ENCODE measurements at places on chromosomes 2 and 18.

DNA sequence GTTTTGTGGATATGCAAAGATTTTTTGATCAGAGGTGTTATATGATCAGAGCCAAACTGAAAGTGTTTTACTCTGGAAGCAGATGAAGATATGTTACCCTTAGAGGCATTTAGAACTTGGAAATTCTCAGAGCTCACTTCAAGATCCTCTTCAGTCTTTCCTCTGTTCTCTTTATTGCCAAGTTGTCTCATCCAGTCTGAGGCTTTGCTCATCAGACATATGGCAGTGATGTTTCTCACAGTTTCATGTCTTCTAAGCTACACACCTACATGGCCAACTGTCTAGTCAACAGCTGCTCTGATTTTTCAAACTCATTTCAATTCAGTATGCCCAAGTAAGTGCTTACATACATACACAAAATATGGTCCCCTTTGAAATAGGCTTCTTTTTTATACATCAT lies 1504.3 kb upstream of the PIK3C3 start:
- no peak for DNase-seq

DNA sequence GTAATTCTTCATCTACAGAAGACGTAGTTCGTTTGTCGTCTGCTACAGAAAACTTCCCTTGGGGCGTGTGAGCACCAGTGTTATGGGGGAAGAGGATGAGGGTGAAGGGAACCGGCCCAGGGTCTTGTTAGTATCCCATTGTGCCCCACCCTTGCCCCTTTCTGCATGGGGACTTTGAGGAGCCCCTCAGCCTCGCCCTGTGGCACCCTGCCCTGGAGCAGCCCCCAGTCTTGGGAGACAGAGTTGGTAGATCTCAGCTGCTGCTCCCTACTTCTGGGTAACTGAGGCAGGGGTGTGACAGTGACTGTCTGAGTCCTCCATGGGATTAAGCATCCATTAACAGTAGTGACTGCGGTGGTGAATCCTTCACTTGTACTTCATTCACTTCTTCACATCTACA lies 50.1 kb downstream of the RNF144A start:
- no peak for DNase-seq

- no peak for DNase-seq
Measured at GRCh38 chr18:2415656-2416055, 155.6 kb downstream of the METTL4 start.

- DNase-seq: no peak
Measured at GRCh38 chr2:73020657-73021370, 50.7 kb downstream of the SFXN5 start.

DNA sequence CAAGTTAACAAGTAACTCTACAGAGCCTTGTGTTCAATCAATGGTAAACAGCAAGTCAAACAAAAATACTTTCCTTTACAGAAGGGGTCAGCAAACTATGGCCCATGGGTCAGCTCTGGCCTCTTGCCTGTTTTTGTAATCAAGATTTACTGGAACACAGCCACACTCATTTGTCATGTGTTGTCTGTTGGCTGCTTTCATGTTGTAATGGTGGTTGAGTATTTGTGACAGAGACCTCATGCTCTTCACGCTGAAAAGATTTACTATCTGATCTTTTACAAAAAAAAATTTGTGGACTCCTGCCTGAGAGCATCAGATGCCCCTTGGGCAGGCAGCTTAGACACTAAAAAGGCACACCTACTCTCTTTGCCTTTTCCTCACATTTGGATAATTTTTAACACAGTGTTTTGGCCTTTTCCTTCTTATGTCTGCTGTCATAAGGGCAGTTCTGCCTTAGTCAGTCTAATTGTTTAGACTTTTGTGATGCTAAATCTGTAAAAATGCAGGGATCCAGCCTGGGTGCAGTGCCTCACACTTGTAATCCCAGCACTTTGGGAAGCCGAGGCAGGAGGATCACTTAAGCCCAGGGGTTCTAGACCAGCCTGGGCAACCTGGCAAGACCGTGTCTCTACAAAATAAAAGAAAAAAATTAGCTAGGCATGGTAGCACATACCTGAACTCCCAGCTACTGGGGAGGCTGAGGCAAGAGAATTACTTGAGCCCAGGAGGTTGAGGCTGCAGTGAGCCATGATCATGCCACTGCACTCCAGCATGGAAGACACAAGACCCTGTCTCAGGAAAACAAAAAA lies 18.3 kb downstream of the IL1B start:
- no peak for DNase-seq

DNA sequence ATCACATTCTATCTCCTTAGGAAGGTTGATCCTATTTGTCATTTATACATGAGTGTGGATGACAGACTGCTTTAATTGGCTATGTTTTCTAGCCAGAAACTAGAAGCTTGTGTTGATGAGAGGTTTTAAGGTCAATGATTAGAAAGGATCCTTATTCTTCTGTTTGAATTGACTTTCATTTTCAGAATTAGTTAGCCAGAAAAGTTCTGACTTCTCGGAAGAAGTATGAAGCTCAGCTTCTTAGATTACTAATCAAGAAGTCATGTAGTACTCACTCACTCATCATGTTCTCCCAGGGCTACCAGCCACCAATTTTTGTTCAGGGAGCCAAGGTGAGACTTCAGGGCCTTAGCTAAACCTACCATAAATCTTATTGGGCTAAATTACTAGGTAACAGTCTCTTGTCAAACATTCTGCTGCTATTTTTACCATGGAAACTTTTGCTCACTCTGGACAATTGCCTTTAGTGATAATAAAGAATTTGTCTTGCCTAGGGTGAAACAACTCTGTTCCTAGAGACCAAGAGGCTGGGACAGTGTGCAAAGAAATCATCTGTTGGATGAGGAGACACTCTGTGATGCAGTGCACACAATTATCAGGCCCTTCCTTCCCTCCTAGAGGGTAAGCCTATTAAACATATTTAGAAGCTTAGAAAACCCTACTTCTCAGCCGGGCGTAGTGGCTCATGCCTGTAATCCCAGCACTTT lies 111.6 kb upstream of the DNMT3A start:
- DNase-seq: no peak

- DNase-seq: no peak
Measured at GRCh38 chr2:64524604-64525316, 632 bp downstream of the AFTPH start.

GRCh38 chr2:31228717-31229116 lies 5.2 kb upstream of the EHD3 start:
- DNase-seq: no peak

GRCh38 chr2:219560893-219561178 lies 10.5 kb downstream of the OBSL1 start:
- no peak for DNase-seq

- DNase-seq: no peak
Measured at GRCh38 chr18:48929941-48930713, 20.6 kb downstream of the SMAD7 start.

- no peak for DNase-seq
Measured at GRCh38 chr2:110873056-110873502, 140.7 kb downstream of the ACOXL start.

DNA sequence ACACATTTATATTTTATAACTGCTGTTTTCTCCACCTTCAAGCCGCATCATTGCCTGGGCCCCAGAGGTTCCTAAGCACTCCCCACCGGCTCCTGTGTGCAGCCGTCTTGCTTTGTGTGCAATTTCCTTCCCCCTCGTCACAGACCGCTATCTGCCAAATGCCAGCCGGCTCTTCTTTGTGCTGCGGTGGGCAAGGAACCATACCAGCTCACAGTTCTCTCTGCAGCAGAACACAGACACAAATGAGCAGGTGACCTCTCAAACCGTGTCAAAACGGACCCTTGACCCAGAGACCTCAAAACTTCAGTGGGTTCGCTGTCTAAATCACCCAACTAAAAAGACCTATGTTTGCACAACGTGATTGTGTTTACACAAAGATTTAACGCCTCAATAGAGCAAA lies 58.2 kb downstream of the KLF7 start:
- no peak for DNase-seq

- DNase-seq: no peak
Measured at GRCh38 chr2:183493040-183493439, 368.8 kb downstream of the NUP35 start.

- no peak for DNase-seq
Measured at GRCh38 chr2:101476605-101477208, 1.8 kb upstream of the RFX8 start.

- DNase-seq: no peak
Measured at GRCh38 chr2:55115761-55116597, 65.7 kb upstream of the RTN4 start.

GRCh38 chr18:45652303-45653080 lies 37.2 kb downstream of the SLC14A2 start:
- DNase-seq: no peak

- no peak for DNase-seq
Measured at GRCh38 chr18:11146947-11147345, 2.4 kb downstream of the PIEZO2 start.

DNA sequence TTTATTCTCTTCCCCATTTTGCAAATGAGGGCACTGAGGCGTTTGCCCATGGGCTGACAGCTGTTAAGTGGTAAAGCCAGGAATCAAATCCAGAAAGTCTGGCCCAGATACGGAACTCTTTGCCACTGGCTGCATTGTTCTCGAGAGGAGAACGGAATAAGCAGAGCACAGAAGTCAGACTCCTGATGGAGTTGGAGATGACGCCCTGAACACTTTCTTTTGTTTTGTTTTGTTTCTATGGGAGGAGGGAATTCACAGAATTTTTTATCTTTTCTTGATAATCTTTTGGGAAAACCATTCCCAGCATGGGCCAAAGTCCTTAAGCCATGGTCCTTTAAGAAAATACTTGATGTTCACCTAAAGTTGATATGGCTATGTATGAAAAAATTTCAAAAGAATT lies 322.2 kb downstream of the RDH14 start:
- no peak for DNase-seq

DNA sequence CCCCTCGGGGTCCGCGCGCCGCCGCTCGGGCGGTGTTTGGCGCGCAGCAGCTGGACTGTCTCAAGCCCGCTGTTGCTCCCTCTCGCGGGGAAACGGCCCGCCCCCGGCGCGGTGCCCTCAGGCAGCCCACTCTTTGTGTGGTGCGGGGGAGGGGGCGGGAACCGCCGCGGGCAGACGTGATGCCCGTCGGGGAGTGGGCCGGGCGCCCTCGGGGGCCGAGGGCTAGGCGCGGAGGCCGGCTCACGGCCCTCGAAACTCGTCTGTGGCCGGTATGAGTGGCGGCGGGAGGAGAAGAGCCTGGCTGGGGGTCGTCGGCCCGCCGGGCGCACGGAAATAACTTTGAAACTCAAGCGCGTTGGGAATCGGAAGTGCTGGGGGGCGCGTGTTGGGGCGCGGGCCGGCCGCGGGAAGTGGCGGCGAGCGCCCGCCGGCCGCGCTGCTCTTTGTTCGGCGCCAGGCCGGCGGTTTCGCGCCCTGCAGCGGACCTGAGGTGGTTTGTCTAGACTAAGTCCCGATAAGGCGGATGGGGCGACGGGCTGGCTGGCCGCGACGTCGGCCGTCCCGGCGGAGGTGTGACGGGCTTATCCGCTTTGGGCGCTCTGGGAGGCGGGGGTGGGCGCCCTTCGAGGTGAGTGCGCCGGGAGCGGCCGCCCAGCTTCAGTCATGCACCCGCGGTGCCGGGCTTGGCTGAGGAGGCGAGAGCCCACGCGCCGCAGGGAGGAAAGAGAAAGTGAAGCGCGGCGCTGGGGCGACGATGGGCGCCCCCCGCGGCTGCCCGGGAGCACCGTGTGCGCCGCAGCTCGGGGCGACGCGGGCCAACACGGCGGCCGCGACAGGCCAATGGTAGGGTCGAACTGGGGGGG lies 679 bp downstream of the PTMA start:
- peak; percentile 31 for DNase-seq

GRCh38 chr2:241244368-241244767 lies 55.9 kb downstream of the ANO7 start:
- no peak for DNase-seq

GRCh38 chr2:99430614-99431291 lies 59.1 kb downstream of the REV1 start:
- DNase-seq: no peak

DNA sequence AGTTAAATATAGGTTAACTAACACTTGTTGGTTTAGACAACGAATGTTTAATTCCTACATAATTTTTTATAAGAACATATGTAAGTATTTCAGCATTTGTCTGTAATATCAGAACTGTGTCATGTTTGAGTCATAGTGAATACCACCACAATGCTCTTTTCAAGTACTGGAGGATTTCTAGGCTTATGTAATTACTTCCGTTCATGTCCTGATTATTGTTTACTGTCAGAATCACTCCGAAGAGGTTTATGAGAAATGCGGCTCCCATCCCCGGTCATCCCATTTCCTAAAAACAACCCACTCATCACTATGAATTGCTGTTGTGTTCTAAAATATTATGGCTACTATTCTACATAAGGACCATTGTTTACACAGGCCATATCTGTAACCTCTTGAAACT lies 45.1 kb downstream of the CDH19 start:
- no peak for DNase-seq

GRCh38 chr2:207772081-207772843 lies 2.6 kb upstream of the FZD5 start:
- no peak for DNase-seq

- no peak for DNase-seq
Measured at GRCh38 chr2:155372969-155373368, 674.5 kb downstream of the KCNJ3 start.

DNA sequence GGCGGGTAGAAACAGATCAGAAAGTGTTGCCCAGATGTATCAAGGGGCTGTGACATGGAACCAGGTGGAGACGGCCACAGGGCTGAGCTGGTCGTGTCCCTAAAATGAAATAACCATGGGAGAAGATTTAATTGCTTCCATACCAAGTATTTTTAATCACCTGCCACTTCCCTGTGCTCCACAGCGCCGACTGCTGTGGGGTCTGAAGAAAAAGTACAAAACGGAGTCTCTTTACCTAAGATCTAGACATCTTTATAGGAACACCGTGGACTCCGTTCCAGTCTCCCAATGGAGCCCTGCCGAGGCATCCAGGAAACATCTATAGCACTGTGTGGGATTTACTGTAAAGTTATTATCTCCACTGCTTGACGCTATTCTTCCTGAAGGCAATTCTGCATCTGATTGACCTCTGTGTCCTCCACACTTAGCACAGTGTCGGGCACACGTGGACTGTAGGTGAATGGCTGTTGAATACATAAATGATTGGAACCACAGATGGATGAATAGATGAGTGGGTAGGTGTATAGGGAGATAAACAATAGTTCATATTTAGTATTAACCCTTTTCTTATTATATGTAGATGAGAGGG lies 21.6 kb upstream of the GYPC start:
- DNase-seq: no peak

GRCh38 chr2:200405599-200406298 lies 99.3 kb downstream of the SPATS2L start:
- DNase-seq: no peak
